ENCODE measurements at places on chromosomes 2 and 18.

DNA sequence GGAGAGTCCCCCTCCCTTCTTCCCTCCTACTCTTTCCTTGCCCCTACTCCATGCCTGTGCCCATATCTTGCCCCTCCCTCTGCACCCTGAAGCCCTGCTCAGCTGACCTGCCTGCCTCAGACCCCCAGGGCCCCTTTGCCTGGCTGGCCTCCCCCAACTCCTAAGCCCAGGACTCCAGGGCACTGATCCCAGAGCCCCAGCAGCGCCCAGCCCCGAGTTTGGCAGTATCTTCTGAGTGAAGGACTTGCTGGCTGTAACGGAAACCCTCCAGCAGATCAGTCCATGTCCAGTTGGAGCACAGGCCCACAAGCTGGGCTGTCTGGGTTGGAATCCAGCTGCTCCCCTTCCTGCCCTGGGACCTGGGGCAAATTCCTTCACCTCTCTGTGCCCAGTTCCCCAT lies 46.0 kb downstream of the MCFD2 start:
- no peak for DNase-seq

DNA sequence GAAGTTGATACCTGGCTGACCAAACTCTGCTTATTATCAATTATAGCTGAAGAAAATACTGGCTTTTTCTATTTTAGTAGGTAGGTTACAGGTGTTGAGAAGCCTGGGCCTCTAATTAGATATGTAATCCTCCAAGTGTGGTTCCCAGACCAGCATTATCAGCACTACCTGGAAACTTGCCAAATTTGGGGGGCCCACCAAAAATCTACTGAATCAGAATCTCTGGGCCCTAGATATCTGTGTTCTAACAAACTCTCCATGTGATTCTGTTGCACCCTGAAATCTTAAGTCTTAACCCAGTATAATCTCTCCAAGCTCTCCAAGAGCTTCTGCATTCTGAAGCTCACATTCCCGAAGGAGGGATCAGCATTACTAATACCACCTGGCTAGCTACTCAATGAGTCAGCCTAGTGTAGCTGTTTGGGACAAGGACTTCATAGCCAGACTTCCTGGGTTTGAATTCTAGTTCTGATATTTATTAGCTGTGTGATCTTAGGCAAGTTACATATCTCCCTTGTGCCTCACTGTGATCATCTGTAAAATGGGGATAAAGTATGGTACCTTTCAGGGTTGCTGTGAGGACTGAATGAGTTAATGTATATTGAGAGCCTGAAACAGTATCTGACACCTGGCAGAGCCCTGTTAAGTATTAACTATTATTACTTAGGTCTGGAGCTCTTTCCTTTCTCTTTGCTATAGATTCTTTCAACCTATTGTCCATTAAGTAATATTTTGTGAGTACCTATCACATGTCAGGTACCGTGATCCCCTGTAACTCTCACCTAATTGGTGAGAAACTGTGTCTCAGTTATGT lies 94.1 kb upstream of the CD302 start:
- no peak for DNase-seq

DNA sequence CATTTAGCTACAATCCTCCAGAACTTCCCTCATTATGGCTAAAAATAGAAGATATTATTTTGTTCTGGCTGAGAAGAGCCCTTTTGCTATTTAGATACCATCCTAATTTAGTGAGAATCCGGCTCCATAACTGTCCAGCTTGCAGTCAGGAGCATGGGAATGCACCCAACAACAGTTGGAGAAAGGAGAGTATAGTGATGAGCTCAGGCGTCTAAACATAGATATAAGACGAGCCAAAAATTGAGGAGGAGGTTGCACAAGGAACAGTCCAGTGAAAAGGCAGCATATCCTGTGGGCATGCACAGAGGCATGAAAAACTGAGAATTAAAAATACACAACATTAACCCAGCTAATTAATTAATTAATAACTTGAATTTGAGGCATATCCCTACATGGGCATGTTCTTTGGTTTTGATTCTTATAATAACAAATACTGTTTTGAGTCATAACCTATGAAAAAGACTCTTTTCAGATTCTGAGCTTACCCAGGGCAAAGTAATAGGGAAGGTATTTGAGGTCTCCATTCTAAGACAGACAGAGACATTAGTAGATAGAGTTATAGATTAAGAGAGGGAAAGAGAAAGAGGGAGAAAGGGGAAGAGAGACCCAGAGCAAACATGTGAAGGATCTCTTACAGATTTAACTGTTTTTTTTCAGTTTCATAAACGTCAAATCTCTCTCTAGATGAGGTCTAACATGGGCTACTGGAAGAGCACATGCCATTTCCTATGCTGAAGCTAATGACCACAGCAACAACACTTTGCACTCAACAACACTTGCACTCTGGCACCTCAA lies 311.2 kb downstream of the OSR1 start:
- DNase-seq: no peak

- DNase-seq: no peak
Measured at GRCh38 chr2:121471532-121472469, 58.9 kb upstream of the RNU4ATAC start.

- DNase-seq: no peak
Measured at GRCh38 chr18:61731178-61731577, 161.6 kb downstream of the RNF152 start.

DNA sequence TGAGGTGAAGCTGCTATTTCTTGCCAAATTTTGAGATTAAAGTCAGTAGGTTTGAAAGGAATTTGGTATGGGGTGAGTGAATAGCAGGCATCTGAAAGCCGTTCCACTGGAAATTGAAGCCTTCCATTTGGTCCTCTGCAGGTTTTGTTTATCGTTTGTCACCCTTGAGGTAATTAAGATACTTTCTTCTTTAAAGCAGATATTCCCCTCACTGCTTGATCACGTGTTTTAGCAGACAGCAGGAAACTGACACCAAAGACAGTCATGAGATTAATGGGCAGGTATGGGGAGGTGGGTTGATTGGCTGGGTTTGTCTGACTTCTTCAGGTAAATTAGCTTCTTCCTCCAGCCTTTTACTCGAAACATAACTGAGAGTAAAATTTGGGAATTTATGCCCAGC lies 10.7 kb downstream of the LPIN1 start:
- DNase-seq: no peak

DNA sequence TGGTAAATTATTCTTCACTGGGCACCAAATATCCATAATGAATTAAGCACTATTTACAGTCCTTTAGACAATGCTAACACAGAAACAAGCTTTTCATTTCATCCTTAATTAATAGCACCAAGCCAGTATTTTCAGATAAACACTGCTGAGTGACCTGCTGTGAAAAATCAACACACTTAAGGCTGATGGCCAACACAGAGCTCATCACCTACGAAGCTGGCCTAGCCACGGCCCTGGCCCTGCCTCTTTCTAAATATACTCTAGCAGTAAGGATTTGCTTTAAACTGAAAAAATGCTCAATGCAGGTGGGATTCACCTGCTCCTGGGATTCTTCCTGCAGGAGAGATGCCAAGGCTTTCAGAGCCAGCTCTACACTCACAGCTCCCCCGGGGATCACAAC lies 18.4 kb downstream of the CYB5A start:
- no peak for DNase-seq

- no peak for DNase-seq
Measured at GRCh38 chr2:170411660-170412059, 233.7 kb downstream of the MYO3B start.

Measured in activated gamma-delta T cell treated with Interleukin-2 at 50 U/mL for 16 hours (primary cell).